ENCODE measurements at places on chromosomes 16 and 17.

DNA sequence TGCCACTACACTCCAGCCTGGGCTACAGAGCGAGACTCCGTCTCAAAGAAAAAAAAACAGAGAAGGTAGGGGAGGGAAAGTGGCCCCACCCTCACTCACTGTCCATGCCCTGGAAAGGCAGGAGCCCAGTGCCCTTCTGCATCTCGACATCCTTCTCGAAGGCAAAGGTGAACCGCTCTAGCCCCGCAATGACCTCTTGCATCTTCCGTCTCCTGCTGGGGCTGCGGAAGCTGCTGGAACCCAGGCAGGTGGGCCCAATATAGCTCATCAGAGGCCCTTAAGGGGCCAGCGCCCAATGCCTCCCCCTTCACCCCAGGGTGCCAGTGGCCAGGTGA lies at the start of gene CPSF4L:
CPSF4L (minus strand) TSS at position 264 of the 335 bp plus-strand sequence; CDS start at position 202, 62 bp downstream.
- DNase-seq: no peak

GRCh38 chr16:58444265-58444664 lies 52.0 kb downstream of the GINS3 start:
- DNase-seq: no peak

- DNase-seq: no peak
These were observed 16.9 kb downstream of the DNASE1 start for GRCh38 chr16:3671424-3671823.

GRCh38 chr17:72640415-72641165 lies 451.9 kb downstream of the SLC39A11 start:
- no peak for DNase-seq

GRCh38 chr16:78004517-78004916 lies 17.8 kb upstream of the CLEC3A start:
- DNase-seq: no peak

DNA sequence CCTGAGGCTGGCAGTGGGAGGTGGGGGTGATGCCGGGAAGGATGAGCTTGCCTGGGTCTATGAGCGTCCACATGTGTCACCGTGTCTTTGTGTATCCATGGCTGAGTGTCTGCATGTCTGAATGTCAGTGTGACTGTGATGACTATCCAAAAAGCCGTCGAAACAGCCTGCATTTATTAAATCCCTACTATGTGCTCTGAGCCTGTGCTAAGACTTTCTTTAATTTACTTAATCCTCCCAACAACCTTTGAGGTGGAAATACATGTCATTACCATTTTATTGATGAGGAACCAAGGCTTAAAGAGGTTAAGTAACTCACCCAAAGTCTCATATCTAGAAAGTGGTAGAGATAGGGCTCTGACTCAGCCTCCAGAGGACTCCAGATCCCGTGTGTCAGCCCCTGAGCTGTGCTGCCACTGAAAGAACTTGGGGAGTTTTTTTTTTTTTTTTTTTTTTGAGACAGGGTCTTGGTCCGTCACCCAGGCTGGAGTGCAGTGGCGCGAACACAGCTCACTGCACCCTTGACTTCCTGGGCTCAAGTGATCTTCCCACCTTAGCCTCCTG lies 20.0 kb downstream of the ARHGAP23 start:
- no peak for DNase-seq

DNA sequence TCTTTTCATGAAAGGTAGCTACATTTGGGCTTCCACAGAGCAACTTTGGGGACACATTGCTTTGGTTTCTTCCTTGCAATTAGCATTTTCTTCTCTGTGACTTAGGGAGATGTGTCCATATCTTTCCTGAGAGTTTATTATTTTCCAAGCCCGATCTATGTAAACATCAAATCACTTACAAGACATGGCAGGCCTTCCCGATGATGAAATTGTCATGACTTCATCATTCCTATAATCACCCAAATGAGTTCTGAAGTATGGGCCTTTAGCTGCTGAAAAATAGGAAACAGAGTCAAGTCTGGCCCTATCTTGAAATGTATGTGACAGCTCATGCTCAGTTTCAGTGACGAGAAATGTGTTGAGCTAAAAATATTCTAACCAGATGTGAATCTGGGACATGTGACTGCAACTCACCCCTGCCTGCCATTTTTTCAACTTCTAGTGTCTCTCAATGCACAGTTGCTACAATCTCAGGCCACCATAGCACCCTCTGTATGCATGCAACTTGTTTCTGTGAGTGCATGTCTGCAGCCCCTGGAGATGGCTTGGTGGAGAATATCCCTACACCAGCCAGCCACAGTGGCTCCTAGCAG lies 199.6 kb upstream of the MAF start:
- no peak for DNase-seq

DNA sequence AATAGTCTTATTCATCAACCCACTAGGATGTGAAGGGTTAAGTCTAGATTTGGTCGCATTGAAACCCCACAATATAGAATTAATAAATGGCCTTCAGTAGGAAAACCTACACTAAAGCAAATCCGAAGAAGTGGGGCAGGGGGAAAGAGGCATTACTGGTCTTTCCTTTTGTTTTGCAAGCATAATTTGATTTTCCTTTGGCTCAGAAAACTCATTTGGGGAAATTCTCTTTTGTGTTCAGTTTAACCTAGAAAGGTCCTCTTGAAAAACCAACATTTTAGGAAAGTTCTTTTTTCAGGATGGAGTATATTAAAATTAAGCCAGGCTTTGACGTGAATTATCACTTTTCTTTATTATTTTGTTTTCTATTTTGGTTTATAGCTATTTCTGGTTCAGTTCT lies 31.7 kb downstream of the ERCC4 start:
- DNase-seq: no peak

DNA sequence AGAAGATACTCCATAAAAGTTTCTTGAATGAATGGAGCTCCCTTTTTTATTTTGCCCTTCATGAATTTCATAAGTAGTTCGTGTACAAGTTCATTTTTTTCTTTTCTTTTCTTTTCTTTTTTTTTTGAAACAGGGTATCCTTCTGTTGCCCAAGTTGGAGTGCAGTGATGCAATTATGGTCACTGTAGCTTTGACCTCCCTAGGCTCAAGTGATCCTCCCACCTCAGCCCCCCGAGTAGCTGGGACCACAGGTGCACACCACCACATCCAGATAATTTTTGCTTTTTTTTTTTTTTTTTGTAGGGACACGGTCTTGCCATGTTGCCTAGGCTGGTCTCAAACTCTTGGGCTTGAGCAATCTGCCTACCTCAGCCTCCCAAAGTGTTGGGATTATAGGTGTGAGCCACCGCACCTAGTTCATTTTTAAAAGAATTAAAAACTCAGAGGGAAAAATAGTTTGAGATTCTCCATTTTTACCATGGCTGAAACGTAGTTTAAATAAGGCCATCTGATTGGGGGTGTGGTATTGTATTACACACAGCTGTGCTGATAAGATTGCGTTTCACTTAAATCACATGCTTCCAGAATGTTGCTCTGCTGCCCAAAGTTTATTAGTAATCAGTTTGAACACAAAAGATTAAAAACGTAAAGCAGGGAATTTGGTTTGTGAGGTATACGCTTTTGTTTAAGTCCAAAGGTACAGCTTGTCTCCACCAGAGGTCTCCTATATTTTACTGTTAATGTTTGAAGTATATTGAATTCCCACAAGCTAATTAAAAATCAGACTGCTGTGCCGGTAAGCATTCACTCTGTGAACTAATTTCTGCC lies 154.1 kb downstream of the SOCS1 start:
- no peak for DNase-seq

All from NB4 (cell line).